ENCODE measurements at places on chromosomes 4 and X.

DNA sequence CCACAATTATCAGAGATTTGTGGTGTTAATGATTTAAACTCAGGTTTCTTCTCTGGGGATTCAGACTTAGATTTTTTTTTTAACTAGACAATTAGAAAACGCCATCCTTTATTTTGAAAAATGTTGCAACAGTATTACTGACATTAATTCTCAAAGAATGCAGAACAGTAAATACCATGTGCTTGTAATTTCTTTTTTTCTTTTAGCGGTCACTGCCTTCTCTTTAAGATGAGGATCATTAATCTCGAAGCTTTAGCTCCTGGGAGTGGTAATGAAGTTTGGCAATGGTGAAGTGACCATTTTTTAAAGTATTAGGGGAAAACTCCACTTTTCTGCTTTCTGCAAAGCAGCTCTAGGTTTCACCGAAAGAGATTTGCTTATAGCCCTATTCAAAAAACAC lies 164.0 kb upstream of the MBNL3 start:
- no peak for DNase-seq

- no peak for DNase-seq
Measured at GRCh38 chr4:65865489-65865888, 195.2 kb upstream of the EPHA5 start.

GRCh38 chr4:182808673-182809416 lies 108.3 kb downstream of the DCTD start:
- DNase-seq: peak; percentile 76

GRCh38 chr4:121998024-121998423 lies 46.2 kb upstream of the TRPC3 start:
- no peak for DNase-seq

DNA sequence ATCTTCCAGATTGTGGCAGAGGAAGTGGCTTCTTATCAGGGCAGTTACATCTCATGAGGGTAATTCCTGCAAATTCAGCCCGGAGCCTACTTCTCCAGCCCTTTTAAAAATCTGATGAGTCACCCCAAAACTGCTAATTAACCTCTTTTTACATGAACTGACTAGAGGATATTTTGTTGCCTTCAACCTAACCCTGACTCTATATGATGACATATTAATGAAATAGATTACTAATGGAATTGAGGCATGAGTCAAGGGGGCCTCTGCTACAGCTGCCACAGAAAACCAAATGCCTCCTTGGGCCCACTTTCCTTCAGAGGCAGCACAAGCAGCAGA lies 72.5 kb downstream of the QRFPR start:
- DNase-seq: no peak

GRCh38 chr4:75087416-75087815 lies 154.5 kb downstream of the PARM1 start:
- DNase-seq: no peak

GRCh38 chr4:153344131-153345011 lies at the start of gene MND1:
Gene MND1 (plus strand): TSS chr4:153344688. CDS start chr4:153344738, 50 bp downstream.
- peak; percentile 97 for DNase-seq

- DNase-seq: no peak
Measured at GRCh38 chrX:134025986-134026545, 40.7 kb upstream of the GPC3 start.

- DNase-seq: no peak
Measured at GRCh38 chr4:140256941-140257340, 103.0 kb upstream of the MAML3 start.

- no peak for DNase-seq
Measured at GRCh38 chr4:68700152-68700551, 29.7 kb upstream of the UGT2B15 start.

DNA sequence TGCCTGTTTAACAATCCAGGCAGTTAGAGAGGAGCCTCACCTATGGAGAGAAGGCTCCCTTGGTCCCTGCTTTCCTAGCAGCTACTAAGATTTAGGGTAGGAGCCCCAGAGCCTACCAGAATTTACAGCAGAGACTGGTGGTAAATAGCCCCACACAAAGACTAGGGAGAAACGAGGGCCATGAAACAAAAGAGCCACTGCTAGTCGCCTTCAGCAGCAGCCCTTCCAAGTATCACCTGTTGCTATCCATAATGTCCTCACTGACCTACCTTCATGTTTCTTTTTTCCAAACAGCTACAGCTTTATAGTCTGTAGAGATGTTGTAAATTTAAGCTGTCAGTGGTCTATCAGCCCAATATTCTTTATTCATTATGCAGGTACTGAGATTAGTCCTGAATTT lies 25.3 kb downstream of the ARHGEF6 start:
- no peak for DNase-seq

DNA sequence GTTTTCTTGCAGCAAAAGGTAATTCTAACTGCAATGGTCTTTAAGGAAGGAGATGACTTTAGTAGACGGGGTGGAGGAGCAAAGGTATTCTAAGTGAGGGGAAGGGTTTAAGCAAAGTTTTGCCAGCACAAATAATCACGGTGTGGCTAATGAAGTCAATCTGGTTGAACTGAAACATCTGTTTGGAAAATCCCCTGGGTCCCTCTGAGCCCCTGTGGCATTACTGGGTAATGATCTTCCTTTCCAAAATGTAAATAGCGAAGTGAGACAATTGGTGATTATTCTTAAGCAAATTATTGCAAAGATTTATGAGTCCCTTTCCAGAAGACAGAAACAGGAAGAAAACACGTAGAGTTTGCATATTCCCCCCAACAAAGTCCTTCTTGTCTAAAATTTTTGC lies 47.2 kb downstream of the FGFBP1 start:
- DNase-seq: no peak

DNA sequence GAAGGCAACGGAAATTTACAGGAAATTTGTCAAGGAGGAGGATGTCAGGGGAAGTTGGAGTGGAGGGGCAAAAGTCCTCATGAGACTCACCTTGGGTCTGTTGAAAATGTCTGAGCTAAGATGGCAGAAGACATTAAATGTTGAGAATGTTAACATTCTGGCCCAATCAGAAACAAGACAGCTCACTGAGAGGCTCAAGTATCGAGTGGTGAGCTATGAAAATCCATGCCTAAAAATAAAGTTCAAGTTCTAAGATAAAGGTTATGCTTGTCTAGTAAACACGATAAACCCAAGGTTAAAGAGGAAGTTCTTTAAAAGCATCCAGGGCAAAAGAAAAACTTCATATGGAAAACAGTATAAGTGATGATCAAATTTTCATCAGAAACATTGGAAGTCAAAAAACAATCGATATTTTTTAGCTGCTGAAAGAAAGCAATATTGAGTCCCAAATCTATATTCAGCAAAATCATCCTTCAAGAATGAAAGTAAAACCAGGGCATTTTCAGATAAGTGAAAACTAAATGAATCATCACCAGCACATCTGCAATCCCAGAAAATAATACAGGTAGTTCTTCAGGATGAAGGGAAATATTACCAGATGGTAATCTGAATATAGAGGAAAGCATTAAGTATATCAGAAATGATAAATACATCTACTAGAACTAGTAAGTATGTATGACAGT lies 462.4 kb downstream of the TLL1 start:
- DNase-seq: no peak

GRCh38 chr4:150574678-150575077 lies 7.3 kb upstream of the MAB21L2 start:
- DNase-seq: no peak

- DNase-seq: no peak
Measured at GRCh38 chr4:174873931-174874330, 44.2 kb upstream of the ADAM29 start.

GRCh38 chrX:53622431-53622830 lies 64.1 kb downstream of the HUWE1 start:
- DNase-seq: no peak

GRCh38 chr4:145954924-145955339 lies 16.3 kb upstream of the ZNF827 start:
- no peak for DNase-seq

DNA sequence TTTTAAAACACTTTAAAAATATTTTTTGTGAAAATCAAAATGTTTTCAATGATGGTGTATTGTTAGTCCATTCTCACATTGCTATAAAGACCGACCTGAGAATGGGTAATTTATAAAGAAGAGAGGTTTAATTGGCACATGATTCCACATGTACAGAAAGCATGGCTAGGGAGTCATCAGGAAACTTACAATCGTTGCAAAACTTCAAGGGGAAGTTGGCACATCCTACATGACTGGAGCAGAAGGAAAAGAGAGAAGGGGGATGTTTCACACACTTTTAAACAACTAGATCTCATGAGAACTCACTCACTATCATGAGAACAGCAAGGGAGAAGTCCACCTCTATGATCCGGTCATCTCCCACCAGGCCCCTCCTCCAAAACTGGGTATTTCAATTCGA lies 110.7 kb downstream of the TMEM47 start:
- no peak for DNase-seq

DNA sequence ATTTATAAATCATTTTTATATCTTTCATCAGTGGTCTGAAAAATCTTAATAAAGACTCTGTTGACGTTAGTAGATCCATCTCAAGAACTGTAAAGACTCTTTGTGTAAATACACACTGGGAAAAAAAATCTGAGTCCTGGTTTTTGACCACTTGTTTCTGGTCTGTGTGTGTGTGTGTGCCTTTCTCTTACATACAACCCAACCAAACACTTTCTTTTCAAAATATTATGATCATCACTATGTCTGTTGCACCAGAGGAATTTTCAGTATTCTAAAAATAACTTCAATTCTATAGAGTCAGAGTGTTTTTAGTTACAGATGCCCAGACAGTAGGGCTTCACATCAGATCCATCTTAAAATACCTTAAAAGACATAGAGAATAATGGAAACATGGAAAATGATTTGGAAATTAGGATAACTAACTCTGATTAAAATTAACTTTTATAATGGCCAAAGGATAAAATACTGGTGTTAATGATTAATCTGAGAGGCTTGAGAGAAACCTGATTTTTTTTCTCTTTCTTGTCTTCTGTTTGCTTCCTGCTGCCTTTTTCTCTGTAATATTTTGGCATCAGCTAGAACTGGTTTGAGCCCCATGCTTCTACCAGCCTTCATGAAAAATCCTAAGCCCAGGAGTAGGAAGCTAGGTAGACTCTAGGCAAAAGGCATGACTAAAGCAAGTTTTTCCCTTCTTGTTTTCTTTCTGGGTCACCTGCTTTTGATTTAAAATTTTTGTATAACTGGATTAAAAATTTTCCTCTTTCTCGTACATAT lies 99.7 kb downstream of the ATXN3L start:
- DNase-seq: no peak

DNA sequence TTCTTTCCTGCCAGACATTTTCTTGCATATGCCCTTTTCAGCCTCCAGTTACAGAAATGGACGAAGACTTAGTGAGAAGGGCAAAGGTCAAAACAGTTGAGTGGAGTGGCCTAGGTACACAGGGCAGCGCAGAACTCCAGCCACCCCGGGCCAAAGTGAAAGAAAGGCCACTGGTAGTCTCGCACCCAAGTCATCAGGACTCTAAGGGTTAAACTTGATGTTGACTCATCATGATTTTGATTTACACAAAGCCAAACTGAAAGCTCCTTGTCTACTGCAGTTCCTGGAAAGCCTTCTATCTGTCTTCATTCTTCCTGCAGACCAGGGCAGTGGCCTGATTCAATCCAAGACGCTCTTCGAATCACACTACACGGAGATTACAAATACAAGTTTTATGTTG lies 2.6 kb upstream of the IL13RA1 start:
- DNase-seq: no peak

- DNase-seq: no peak
Measured at GRCh38 chrX:78118628-78119027, 14.6 kb downstream of the PGK1 start.

DNA sequence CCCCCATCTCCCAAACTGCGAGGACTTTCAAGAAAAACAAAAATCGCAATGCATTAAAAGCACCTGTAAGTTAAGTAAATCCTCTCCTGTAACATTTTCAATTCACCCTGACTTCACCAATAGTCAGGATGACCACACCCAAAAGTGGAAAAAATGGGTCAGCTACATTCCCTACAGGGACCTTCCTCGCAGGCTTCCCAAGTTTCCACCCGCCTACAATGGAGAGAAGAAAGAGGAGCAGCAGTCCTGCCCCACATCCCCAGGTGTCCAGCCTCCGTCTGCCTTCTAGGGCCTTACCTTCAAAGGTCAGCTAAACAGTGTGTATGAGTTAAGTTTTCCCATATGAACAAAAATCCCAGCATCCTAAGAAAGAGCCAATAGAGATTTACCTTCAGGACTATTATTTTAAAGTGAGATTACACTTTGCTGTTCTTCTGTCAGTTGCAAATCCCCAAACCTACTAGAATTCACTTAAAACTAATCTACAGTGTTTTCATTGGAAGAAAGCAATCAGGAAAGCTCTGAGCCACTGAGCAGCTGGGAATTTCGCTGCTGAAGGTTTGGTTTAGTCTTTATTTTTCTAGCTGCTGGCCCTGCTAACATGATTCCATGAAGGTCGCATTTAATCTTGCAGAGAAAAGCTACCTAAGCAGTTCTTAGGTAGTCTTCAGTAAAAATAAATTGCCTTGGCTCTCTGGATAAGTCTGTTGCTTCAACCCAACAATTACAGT lies 12.5 kb downstream of the IRF2 start:
- DNase-seq: no peak

DNA sequence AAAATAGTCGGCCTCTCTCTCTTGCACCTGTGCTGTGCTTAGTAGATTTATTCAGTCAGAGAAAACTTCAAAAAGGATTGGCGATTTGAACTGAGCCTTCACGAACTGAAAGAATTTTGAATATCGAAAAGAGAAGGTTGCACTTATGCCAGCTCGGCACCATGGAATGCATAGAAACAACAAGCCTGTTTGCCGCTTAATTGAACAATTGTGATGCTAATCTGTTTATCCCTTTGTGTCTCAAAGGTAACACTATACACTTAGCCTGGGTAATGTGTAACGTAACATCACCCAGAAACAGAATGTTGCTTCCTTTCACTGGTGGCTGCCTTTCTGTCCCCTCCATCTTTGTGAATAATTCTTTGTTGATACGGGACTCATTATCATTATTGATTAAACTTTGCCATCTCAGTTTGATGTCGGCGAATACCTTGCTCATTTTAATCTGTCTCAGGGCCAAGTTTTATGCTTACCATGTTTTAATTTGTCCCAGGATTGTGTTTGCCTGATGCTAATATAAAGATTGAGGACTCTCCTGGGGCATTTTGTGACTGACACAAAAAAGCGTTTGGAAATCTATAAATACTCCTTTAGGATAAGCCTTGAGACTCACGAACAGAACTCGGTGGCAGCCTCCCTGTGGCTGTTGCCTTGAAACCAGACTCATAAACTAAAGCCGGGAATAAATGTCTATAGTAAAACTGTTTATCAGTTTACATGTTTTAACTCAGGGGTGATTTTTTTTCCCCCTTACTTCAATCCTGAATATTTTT lies 400.5 kb downstream of the RAPGEF2 start:
- DNase-seq: no peak

DNA sequence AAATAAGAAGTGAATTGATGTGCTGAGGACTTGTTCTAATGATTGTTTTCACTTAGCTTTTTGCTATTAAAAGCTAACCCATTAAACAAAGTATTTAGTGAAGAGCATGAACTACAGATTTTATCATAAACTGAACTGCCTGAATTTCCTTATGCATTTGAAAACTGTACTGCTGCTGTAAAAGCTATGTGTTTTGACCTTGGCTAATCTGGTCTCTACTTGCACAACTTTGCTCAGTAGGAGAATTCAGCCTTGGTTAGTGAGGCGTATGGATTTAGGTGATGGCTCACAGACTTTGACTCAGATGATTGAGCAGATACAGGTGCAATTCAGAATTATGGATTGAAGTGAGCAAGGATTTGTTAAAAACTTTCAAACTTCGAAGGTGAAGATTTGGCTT lies 38.7 kb upstream of the FAT1 start:
- DNase-seq: no peak

- DNase-seq: no peak
Measured at GRCh38 chrX:110536816-110537215, 178.2 kb downstream of the RTL9 start.
